Transverse colon (tissue), 4 donors: ENCODE measurements at places on chromosomes 12 and 14. TPM values are rescaled to one million over a fixed set of nuclear protein-coding genes. Genes with fewer than 3 reads are reported as not detected.

- H3K27ac ChIP-seq = no peak overlapping the region
- DNase-seq = no peak
- no peaks in the 10 kb centered on the region for H3K36me3 ChIP-seq
- no peaks in the 10 kb centered on the region for H3K27me3 ChIP-seq
Observed at GRCh38 chr14:53228966-53229365, 75.8 kb upstream of the DDHD1 start.

EXD2 gene
- total RNA-seq = 16.5 TPM

KRT73 gene
- not detected for total RNA-seq

DNA sequence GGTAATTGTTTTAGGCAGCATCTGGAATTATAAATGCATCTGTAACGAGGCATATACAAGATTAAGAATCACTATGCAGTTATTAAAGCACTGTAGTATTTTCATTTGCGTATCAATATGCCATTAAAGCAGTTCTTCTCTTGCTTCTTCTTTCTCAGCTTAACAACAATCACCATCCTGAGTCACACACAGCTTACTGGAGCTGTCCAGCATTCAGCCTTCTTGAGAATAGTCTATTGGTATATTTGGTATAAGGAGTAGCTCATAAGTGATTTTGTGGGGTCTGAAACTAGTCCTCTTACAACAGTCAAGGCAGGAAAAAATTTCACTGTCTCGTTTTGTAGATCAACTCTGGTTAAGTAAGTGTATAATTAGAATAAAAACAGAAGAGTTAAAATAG is 523.0 kb upstream of the FOXG1 start:
- H3K4me3 ChIP-seq = no peak overlapping the region
- DNase-seq = no peak

GRCh38 chr14:69107407-69108003 is 45.4 kb downstream of the DCAF5 start:
- H3K4me1 ChIP-seq = no peaks in the 10 kb centered on the region
- no peaks in the 10 kb centered on the region for H3K27me3 ChIP-seq
- peaks cover 6% of the 10 kb centered on the region for H3K36me3 ChIP-seq
- peak overlapping the region; percentile 7 for H3K27ac ChIP-seq
- no peak overlapping the region for H3K4me3 ChIP-seq
- peak; percentile 33 for DNase-seq

- no peaks in the 10 kb centered on the region for H3K36me3 ChIP-seq
- H3K27ac ChIP-seq = no peak overlapping the region
- H3K27me3 ChIP-seq = peaks cover 76% of the 10 kb centered on the region
- DNase-seq = no peak
Observed at GRCh38 chr12:54068418-54069070, 14.9 kb downstream of the HOXC4 start.

GRCh38 chr12:15146585-15146984 is 74.6 kb downstream of the RERG start:
- H3K27me3 ChIP-seq = no peaks in the 10 kb centered on the region
- peaks cover 22% of the 10 kb centered on the region for H3K4me1 ChIP-seq
- no peak for DNase-seq
- H3K36me3 ChIP-seq = no peaks in the 10 kb centered on the region
- peak overlapping the region; percentile 48 for H3K27ac ChIP-seq
- H3K4me3 ChIP-seq = no peak overlapping the region

FGF6 gene
- not detected for total RNA-seq

LUM gene
- total RNA-seq = 31.7 TPM

DNA sequence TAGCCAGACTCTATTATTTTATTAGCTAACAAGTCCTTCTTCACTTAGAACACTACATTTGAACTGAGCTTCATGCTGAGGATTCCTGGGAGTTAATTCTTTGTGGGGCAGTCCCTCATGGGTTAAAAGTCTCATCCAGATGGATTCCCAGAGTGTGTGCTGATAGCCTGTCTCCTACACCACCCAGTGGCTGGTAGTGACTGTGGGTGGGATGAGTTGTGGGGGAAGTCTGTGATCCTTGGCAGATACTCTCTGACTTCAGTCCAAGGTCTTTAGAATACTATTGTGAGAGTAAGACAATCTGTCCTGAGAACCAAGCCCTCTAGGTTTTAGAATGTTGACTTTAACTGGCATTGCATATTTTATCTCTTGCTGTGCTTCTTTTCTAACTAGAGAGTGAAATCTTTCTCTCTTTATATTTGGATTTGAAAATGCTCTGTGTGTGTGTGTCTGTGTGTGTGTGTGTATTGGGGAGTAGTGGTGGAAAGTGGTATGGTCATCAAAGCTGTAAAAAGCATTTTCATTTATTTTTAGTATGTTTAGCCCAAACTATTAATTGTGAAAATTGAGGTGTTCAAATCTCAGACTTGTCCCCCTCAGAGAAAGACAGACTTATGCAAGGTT is 37.3 kb downstream of the AKAP6 start:
- no peaks in the 10 kb centered on the region for H3K36me3 ChIP-seq
- H3K27me3 ChIP-seq = no peaks in the 10 kb centered on the region
- no peaks in the 10 kb centered on the region for H3K4me1 ChIP-seq
- H3K4me3 ChIP-seq = no peak overlapping the region
- no peak for DNase-seq
- H3K27ac ChIP-seq = no peak overlapping the region

AICDA gene
- not detected for total RNA-seq

- DNase-seq = no peak
- no peaks in the 10 kb centered on the region for H3K27me3 ChIP-seq
- peaks cover 34% of the 10 kb centered on the region for H3K4me1 ChIP-seq
- H3K4me3 ChIP-seq = no peak overlapping the region
- no peaks in the 10 kb centered on the region for H3K36me3 ChIP-seq
- H3K27ac ChIP-seq = peak overlapping the region; percentile 32
Observed at GRCh38 chr14:92717571-92718042, 30.8 kb downstream of the LGMN start.

ATXN7L3B gene
- total RNA-seq = 7.9 TPM

PA2G4 gene
- total RNA-seq = 56.9 TPM

TMEM30B gene
- total RNA-seq = 141 TPM

DNA sequence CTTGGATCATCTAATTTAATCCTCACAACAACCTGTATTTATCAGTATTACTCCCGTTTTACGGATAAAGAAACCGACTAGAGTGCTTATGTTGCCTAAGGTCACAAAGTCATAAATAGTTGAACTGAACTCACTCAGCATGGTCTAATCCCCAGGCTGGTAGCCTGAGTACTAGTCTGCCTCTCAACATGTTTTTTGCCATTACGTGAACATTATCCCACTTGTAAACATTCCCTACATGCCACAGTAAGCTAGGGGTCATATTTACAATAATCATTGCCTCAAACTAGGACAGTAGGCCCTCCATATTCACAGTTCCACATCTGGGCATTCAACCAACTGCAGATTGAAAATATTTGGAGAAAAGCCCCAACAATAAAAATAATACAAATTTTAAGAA is 12.1 kb downstream of the SNRPF start:
- no peak for DNase-seq
- no peaks in the 10 kb centered on the region for H3K4me1 ChIP-seq
- H3K27me3 ChIP-seq = no peaks in the 10 kb centered on the region
- H3K36me3 ChIP-seq = no peaks in the 10 kb centered on the region

GRCh38 chr12:92155733-92156132 is 10.1 kb upstream of the BTG1 start:
- no peaks in the 10 kb centered on the region for H3K27me3 ChIP-seq
- H3K27ac ChIP-seq = no peak overlapping the region
- no peak overlapping the region for H3K4me3 ChIP-seq

GRCh38 chr12:114711689-114712152 is 27.7 kb upstream of the TBX3 start:
- no peaks in the 10 kb centered on the region for H3K36me3 ChIP-seq
- no peak for DNase-seq
- H3K27me3 ChIP-seq = peaks cover 30% of the 10 kb centered on the region
- no peak overlapping the region for H3K4me3 ChIP-seq
- no peak overlapping the region for H3K27ac ChIP-seq

RNASE1 gene
- 96.7 TPM for total RNA-seq

SLC6A15 gene
- total RNA-seq = 0.37 TPM

DNA sequence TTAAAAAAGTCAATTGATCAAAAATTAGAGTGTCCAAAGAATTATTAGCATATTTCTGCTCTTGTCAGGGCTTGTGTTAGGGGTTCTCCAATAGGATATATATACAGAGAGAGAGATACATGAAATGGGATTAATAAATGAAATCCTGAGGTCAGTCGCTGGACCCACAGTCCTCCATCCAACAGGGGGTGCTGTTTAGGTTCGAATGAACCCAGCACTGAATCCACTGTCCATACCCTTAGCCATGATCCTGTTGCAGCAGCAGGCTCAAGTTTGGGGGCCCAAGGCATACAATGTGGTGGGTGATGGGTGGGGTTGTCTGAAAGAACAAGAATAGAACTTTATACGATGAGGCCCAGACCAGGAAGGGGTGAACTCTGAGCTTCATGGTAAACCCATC is 780 bp upstream of the MYO1H start:
- peaks cover 4% of the 10 kb centered on the region for H3K27me3 ChIP-seq
- no peaks in the 10 kb centered on the region for H3K4me1 ChIP-seq
- H3K4me3 ChIP-seq = no peak overlapping the region
- DNase-seq = no peak
- H3K27ac ChIP-seq = no peak overlapping the region

PTCSC3 gene
- total RNA-seq = not detected

ASCL1 gene
- total RNA-seq = not detected

DNA sequence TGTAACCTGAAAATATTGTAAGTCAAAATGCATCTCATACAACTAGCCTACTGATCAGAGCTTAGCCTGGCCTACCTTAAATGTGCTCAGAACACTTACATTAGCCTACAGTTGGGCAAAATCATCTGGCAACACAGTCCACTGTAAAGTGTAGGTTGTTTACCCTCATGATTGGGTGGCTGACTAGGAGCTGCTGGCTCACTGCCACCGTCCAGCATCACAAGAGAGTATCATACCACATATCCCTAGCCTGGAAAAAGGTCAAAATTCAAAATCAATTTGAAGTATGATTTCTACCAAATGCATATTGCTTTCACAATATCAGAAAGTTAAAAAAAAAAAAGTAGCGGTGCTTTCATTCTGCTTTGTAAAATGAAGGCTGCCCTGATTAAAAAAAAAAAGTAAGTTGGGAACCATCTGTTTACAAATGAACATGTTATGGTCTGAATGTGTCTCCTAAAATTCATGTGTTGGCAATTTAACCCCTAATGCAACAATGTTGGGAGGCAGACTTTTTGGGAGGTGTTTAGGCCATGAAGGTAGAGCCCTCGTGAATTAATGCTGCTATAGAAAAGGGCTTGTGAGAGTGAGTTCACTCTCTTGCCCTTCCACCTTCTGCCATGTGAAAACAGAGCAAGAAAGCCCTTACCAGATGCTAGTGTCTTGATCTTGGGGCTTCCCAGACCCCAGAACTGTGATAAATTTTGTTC is 211.8 kb downstream of the PPM1H start:
- H3K27me3 ChIP-seq = no peaks in the 10 kb centered on the region
- H3K36me3 ChIP-seq = no peaks in the 10 kb centered on the region
- peaks cover 8% of the 10 kb centered on the region for H3K4me1 ChIP-seq
- H3K4me3 ChIP-seq = no peak overlapping the region

HCAR1 gene
- not detected for total RNA-seq

MGP gene
- total RNA-seq = 226 TPM

DNA sequence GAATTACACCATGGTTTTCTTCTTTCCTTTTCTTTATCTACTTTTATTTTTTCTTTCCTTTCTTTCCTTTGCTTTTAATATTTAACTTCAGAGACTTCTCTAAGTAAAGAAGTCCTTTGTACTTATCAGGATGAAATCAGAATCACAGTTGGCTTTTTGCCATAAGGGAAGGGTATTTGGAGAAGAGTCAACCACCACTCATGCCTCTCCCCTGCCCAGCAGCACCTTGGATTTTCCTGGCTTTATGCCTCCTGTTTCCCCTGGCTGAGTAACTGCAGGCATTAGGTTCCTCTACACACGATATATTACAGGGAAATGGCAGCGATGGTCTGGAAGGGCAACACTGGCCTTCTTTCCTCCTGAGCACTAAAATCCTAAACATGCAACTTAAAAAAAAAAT is 266.4 kb upstream of the CAND1 start:
- no peaks in the 10 kb centered on the region for H3K27me3 ChIP-seq
- H3K4me3 ChIP-seq = no peak overlapping the region
- H3K4me1 ChIP-seq = no peaks in the 10 kb centered on the region
- H3K36me3 ChIP-seq = no peaks in the 10 kb centered on the region
- no peak overlapping the region for H3K27ac ChIP-seq

CLEC14A gene
- total RNA-seq = not detected

- H3K36me3 ChIP-seq = no peaks in the 10 kb centered on the region
- no peak overlapping the region for H3K4me3 ChIP-seq
- H3K4me1 ChIP-seq = no peaks in the 10 kb centered on the region
- DNase-seq = no peak
- no peaks in the 10 kb centered on the region for H3K27me3 ChIP-seq
Observed at GRCh38 chr14:24888532-24888931, 161.4 kb downstream of the STXBP6 start.

SLC24A4 gene
- not detected for total RNA-seq

DNA sequence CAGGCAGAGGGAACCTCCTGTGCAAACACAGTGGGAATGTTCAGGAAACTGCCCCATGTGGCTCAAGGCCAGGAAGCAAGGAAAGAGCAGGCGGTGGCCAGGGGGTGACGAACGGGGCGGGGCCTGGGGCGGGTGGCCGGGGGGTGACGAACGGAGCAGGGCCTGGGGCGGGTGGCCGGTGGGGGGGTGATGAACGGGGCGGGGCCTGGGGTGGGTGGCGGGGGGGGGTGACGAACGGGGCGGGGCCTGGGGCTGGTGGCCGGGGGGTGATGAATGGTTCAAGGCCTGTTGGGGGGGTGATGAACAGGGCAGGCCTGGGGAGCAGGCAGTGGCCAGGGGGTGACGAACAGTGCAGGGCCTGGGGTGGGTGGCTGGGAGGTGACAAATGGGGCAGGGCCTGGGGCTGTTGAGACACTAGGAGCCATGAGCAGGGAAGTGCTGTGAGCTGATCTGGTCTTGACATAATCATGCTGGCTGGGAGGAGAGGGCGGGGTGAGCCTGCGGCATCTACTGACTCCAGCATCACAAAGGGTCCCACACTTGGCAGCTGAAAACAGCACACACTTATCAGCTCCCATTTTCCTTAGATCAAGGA is 62.7 kb upstream of the FBRSL1 start:
- no peak overlapping the region for H3K27ac ChIP-seq
- no peaks in the 10 kb centered on the region for H3K36me3 ChIP-seq
- H3K4me1 ChIP-seq = no peaks in the 10 kb centered on the region

ARHGEF25 gene
- 14.4 TPM for total RNA-seq

GRCh38 chr12:47707905-47708543 is 2.2 kb upstream of the RPAP3 start:
- H3K27ac ChIP-seq = peak overlapping the region; percentile 90
- H3K4me3 ChIP-seq = no peak overlapping the region

GRCh38 chr14:83561261-83561660 is 1968.7 kb upstream of the FLRT2 start:
- no peak overlapping the region for H3K27ac ChIP-seq
- no peaks in the 10 kb centered on the region for H3K27me3 ChIP-seq
- DNase-seq = no peak
- no peaks in the 10 kb centered on the region for H3K36me3 ChIP-seq
